HEK293T (cell line): ENCODE measurements at places on chromosomes 12 and 14.
A peak's percentile ranks its signal among the peaks of the same experiment; 100 is the strongest.

DNA sequence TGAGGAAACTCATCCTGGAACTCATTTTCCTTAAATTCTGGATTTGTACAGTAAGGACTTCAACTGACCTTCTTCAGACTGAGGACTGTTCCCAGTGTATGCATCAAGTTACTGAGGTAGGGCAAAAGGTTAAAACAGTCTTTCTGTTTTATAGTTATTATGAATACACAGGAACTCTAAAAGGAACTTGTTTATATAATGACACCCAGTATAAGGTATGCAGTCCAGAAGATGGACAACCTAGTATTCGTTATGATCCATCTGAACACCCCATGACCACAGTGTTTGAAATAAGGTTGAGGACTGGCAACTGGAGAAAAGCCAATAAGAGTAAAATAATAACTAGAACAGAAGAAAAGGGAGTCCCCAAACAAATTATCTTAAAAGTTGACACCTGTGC is 779.9 kb upstream of the TMEM132C start:
- DNase-seq: no peak

DNA sequence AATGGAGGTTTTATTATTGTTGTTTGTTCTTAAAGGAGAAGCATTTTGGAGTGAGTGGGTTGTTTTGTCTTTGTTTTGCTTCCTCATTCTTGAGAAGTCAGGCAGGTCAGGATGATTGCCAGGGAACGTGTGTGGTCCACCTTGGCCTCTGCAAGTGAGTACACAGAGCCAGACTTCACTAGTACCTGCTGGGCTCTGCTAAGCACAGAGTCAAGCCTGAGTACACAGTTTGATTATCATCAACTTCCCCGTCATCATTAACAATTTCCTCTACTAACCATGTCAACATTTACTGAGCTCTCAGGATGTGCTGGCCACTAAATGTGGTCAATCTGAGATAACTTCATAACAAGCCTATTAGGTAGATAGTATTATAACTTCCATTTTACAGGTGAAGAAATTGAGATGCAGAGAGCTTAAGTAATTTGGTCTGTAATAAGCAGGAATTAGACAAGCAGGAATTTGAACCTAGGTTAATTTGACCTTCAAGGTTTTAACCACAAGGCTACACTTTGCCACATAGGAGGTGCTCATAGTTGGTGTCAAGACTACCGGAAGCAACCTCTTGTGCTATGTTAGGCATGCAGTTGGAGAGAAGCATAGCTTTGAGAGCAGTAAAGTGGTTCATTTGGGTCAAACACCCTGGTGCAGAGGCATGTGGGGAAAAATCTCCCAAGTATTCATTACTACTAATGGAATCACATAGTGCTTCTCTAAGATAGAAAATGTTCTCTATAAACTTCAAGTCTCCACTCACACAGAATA is 178.3 kb downstream of the NUAK1 start:
- DNase-seq: no peak

DNA sequence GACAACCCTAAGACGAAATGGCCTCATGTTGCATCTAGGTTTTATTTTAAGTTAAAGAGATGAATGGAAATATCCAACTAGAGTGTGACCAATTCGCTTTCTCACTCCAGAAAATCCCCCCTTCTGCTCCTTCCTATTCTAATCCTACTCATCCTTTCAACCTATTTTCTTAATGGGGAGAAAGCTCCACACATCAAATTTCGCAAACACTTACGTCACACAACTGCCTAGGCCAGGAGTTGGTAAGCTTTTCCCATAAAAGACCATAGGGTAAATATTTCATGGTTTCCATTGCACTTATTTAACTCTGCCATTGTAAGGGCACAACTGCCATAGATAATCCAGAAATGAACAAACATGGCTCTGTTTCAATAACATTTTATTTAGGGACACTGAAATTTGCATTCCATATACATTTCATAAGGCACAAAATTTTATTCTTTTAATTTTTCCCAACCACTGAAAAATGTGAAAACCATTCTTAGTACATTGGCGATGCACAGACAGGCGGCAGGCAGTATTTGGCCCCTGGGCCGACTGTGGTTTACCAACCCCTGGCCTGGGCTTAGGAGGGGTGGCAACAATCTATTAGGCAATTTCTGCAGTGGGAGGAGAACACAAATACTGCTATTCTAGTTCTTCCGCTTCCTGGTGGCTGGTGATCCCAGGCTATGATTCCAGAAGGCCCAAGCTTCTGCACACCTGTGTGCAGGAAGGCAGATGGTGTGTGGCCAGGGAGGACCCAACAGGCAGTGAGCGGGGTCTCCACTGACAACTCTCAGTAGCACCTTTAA is 67.2 kb upstream of the FOXN3 start:
- no peak for DNase-seq

- DNase-seq: no peak
Observed at GRCh38 chr12:91395628-91396135, 213.1 kb upstream of the DCN start.

DNA sequence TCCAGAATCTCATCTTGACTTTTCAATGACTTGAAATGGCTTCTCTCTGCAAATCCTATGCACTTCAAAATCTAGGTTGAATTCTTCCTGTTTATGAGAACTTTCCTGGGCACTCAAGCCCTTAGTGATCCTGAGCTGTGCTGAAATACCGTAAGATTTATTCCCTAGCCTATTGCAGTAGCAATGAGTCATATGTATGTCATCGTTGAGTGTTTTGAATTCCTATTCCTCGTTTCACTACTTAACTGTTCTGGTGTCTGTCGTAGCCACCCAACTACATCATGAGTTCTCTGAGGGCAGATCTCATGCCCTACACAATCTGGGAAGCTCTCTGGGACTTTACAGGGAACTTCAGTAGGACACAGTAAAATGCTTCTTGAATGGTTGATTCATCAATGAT is 190.8 kb upstream of the TMEM132C start:
- DNase-seq: no peak

- no peak for DNase-seq
Observed at GRCh38 chr12:58105225-58106119, 164.1 kb downstream of the ATP23 start.

DNA sequence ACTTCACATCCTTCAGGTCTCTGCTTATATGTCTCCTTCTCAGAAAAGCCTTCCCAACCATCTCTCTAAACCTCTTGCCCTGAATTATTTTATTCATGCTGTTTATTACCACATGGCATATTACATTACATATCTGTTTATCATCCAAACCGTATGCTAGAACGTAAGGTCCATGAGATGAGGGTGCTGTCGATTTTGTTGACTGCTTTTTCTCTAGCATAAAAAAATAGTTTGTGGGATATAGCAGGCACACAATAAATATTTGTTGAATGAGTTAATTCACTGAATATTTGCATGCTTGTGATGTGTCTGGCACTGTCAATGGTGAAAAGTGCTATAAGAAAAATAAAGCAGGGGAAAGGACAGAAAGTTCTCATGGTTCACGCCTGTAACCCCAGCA is 22.9 kb downstream of the SAMD4A start:
- no peak for DNase-seq

GRCh38 chr12:34600592-34601462 is 578.5 kb downstream of the ALG10 start:
- DNase-seq: peak; percentile 1

GRCh38 chr12:26668847-26669246 is 164.1 kb downstream of the ITPR2 start:
- no peak for DNase-seq

DNA sequence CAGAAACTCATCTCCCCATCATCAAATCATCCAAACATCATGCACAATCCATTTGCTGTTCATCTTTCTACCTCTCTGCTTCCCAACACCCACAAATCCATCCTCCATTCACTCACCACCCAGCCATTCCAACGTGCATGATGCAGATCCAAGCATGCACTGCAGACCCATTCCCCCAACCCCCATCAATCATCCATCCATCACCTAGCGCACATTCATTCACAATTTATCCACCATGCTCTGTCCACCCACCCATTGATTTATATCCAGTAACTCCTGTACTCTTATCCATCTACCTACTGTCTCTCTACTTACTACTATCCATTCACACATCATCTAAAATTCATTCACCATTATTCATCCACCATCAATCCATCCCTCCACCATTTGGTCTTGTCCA is 4.0 kb upstream of the AMN start:
- DNase-seq: no peak

- no peak for DNase-seq
Observed at GRCh38 chr12:98559666-98560065, 33.8 kb upstream of the SLC25A3 start.

GRCh38 chr12:4947253-4947652 is 37.5 kb downstream of the KCNA1 start:
- DNase-seq: no peak

- DNase-seq: peak; percentile 40
Observed at GRCh38 chr14:54338696-54339317, 58.0 kb upstream of the CDKN3 start.
